ENCODE measurements at places on chromosomes 16 and 17.
A peak's percentile ranks its signal among the peaks of the same experiment; 100 is the strongest.

DNA sequence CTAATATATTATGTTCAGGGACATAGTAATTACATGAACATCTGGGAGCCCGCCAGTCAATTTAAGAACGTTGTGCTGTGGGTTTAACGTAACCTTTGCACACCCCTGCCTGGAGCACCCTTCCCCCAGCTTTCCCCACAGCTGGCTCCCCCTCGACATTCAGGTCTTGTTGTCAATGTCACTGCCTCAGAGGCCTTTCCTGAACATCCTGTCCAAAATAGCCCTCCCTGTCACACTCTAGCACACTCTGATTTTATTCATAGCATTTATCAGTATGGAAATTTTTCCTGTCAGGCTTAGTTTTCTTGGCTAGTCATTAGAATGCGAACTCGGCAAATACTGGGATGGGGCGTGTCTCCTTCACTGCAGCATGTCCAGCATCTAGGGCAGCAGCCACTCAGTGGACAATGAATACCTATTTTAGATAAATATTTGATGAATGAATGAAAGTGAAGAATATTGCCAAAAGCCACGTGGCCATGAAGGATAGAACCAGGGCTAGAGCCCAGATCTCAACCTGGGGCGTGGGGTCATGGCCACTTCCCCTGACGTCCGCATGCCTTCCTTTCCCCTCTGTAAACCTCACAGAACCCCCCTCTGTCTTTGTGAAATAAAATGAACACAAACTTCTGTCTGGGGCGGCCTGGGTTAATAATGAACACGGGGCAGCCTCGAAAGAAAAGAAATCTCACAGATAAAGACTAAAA, 10.5 kb downstream of the PIK3R6 start:
- DNase-seq, result no peak

- DNase-seq, result no peak
Measured at GRCh38 chr16:79375351-79375750, 225.2 kb downstream of the MAF start.

DNA sequence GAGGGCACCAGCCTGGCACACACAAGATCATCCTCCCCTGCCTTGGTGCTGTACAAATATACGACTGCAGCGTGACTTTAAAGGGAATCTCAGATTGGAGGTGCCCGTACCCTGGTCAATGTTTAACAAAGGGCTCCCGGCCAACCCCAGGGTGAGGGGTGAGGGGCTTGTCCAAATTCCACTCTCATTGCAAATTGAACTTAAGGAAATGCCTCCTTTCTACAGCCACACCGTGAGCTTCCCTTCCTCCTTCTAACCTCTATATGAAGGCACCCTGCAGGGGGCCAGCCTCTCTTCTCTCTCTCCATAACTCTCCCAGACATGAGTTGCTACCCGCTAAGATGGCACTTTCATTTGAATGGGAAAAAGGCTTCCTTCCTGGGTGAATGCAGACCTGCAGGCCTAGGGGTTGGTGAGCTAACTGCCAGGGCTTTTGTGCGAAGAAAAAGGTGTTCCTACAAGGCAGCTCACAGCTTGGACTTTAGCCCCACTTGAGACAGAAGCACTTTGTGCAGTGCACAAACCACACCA, 76.6 kb downstream of the IRF8 start:
- no peak for DNase-seq

- DNase-seq, result no peak
Measured at GRCh38 chr16:67299269-67299668, 19.9 kb downstream of the PLEKHG4 start.

- peak; percentile 56 for DNase-seq
Measured at GRCh38 chr17:77887464-77888241, 70.8 kb upstream of the TNRC6C start.

DNA sequence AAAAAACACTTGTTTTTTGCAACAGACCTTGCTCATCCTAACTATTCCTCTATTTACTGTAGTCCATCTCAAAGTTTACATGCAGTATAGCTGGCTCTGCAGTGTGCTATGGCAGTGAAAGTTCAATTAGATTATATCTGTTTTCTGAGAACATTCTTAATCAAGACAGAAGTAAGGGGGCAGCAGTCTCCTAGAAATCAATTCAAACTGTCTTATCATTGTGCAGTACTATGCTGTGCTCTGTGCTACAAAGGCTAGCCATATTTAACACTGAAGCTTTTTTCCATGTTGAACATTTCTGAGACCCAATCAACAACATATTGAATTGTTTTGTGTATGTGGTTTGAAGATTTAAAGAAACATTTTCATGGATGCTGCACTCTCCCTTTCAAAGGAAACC, 11.4 kb downstream of the NETO2 start:
- no peak for DNase-seq
